SJSA1 (cell line): ENCODE measurements at places on chromosomes 3 and 15. TPM values are rescaled to one million over a fixed set of nuclear protein-coding genes. Genes with fewer than 3 reads are reported as not detected.
A peak's percentile ranks its signal among the peaks of the same experiment; 100 is the strongest.

- no peaks in the 10 kb centered on the region for H3K36me3 ChIP-seq
- no peak for DNase-seq
- no peak overlapping the region for H3K27ac ChIP-seq
- no peaks in the 10 kb centered on the region for H3K27me3 ChIP-seq
- no peak overlapping the region for H3K4me3 ChIP-seq
- peaks cover 13% of the 10 kb centered on the region for H3K4me1 ChIP-seq
Observed at GRCh38 chr3:11655196-11655928, 11.6 kb upstream of the VGLL4 start.

DNA sequence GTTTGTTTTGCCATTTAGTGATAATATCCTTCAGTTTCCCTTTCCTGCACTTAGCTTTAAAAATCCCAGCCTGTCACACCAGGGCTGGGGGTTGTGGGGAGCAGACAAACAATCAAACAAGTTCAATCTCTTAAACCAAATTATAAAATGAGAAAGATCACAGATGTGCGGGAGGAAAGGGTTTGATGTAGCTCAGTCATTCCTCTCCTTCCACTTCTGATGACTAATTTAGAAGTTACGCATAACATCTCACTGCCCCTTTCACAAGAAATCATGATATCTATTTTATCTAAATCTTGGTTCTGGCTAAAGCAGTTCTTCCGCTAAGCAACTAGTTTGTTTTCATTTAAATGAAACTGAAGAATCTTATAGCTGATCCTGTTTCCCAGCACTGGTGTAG is 34.1 kb upstream of the ATG7 start:
- peaks cover 34% of the 10 kb centered on the region for H3K4me1 ChIP-seq
- peak overlapping the region; percentile 92 for H3K27ac ChIP-seq
- H3K4me3 ChIP-seq = no peak overlapping the region
- peaks cover 16% of the 10 kb centered on the region; the same call in 1 of the 2 replicates for H3K36me3 ChIP-seq

DNA sequence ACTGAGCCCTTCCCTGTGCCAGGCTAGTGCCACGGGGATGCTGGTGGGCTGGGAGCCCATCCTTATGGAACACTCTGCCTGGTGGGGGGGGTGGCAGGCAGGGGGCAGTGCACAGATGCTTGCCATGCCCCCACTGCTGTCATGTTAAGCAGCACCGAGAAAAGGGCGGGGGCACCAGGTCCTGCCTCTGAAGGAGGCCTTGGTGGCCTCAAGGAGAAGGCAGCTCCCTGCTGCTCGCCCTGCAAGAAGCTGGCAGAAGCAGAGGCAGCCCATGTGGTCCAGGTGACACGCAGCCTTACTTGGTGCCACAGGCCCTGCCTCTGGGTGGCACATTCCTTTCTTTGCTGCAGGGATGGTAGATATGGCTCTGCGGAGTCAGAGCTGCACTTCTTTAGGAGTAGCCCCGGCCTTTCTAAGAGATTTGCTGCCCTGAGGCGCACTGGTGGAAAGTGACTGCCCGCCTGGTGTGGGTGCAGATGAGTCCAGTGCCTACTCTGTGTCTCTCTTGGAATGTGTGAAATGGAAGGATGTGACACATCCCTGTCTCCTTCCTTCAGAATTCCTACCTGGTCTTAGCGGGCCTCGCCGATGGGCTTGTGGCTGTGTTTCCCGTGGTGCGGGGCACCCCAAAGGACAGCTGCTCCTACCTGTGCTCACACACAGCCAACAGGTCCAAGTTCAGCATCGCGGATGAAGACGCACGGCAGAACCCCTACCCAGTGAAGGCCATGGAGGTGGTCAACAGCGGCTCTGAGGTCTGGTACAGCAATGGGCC is 145.8 kb downstream of the LRRK1 start:
- H3K27ac ChIP-seq = no peak overlapping the region
- no peak overlapping the region for H3K4me3 ChIP-seq

GRCh38 chr3:156290924-156291271 is 170.5 kb downstream of the KCNAB1 start:
- peaks cover 25% of the 10 kb centered on the region for H3K4me1 ChIP-seq
- no peaks in the 10 kb centered on the region for H3K36me3 ChIP-seq
- H3K27ac ChIP-seq = no peak overlapping the region

DNA sequence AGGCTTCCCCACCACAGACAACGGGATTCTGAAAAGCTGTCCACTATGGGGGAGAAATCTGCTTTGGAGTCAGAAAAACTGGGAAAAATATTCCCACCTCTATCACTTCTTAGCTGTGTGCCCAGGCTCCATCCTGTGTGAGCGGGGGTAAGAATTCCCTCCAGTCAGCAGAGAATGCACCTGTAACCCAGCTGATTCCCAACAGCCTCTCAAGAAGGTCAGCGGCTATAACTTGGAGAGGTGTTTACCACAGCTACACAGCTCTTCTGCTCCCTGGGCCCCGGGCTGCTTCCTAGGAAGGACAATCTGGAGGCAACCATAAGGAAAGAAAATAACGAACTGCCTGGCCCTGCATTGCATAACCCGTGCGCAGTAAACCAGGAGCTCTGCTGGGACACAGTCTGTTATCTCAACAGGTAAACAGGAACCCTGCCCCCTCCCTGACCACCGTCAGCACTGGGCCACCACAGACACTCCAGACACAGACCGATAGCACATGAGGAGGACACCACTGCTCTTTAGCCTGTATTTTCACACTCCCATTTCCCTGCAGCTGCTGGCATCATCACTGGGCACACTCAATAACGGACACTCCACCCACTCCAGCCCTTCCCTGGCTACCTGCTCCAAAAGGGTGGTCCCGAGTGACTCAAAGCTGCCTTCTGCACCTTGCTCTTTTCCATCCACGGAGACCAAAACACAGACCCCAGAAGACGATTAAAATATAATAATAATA is 2.1 kb downstream of the RAB43 start:
- no peaks in the 10 kb centered on the region for H3K27me3 ChIP-seq
- no peak for DNase-seq
- peaks cover 10% of the 10 kb centered on the region for H3K4me1 ChIP-seq
- H3K4me3 ChIP-seq = peak overlapping the region; percentile 67

DNA sequence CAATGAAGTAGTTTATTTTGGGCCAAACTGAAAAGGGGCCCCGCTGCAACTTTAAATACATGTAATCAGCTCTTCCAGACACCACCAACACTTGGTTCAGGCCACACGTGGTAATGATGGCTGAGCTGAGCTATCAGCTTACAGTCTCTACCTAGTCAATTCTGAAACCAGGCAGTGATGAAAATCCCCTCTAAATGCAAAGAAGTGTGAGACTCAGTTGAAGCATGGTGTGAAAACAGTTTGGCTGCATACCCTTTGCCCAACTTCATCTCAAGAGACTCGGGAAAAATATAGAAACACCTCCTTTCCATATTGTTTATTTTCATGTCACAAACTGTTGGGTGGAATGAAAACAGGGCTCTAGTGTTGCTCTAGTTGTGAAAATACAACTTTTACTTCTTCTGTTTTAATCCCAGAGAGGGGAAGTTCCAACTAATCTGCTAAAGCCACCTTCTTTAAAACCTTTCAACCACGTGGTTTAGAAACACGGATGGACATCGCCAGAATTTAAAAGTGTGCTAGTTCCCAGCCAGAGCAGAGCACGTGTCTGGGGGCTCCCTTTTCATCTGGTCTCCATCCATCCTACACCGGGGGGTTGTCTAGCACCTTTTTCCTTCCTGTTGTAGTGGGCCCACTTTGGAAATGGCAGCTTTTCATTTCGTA is 229.1 kb downstream of the EPHB1 start:
- no peak overlapping the region for H3K27ac ChIP-seq
- DNase-seq = no peak
- no peak overlapping the region for H3K4me3 ChIP-seq
- H3K36me3 ChIP-seq = no peaks in the 10 kb centered on the region

DNA sequence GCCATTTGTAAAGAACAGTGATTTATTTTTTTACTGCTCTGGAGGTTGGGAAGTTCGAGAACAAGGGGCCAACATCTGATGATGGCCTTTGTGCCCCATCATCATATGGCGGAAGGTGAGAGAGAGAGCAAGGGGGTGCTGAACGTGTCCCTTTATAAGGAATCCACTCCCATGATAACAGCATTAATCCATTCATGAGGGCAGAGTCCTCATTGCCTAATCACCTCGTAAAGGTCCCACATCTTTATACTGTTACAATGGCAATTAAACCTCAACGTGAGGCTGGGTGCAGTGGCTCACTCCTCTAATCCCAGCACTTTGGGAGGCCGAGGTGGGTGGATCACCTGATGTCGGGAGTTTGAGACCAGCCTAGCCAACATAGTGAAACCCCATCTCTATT is 8.3 kb downstream of the IL12A start:
- peaks cover 26% of the 10 kb centered on the region for H3K4me1 ChIP-seq
- H3K36me3 ChIP-seq = no peaks in the 10 kb centered on the region
- H3K27ac ChIP-seq = no peak overlapping the region

GRCh38 chr3:49664300-49664699 is 9.9 kb upstream of the APEH start:
- no peaks in the 10 kb centered on the region for H3K27me3 ChIP-seq
- H3K4me3 ChIP-seq = no peak overlapping the region
- no peaks in the 10 kb centered on the region for H3K36me3 ChIP-seq

- peaks cover 10% of the 10 kb centered on the region for H3K4me1 ChIP-seq
- no peaks in the 10 kb centered on the region for H3K27me3 ChIP-seq
- H3K4me3 ChIP-seq = no peak overlapping the region
- H3K27ac ChIP-seq = no peak overlapping the region
Observed at GRCh38 chr3:32110233-32110760, 3.9 kb downstream of the GPD1L start.

- H3K27ac ChIP-seq = no peak overlapping the region
- H3K36me3 ChIP-seq = no peaks in the 10 kb centered on the region
- H3K4me1 ChIP-seq = peaks cover 19% of the 10 kb centered on the region
- H3K4me3 ChIP-seq = no peak overlapping the region
- DNase-seq = no peak
- H3K27me3 ChIP-seq = no peaks in the 10 kb centered on the region
Observed at GRCh38 chr15:39631357-39631756, 50.5 kb downstream of the THBS1 start.

DNA sequence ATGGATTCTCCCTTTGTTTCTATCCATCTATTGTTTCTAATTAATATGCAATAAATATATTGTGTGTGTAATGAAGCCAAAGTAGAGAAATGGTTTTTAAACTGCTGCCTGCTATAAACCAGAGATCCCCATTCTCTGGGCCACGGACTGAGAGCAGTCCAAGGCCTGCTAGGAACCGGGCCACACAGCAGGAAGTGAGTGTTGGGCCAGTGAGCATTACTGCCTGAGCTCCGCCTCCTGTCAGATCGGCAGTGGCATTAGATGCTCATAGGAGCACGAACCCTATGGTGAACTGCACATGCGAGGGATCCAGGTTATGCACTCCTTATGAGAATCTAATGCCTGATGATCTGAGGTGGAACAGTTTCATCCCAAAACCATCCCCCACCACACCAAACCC is 85.2 kb upstream of the POMGNT2 start:
- no peak for DNase-seq
- no peak overlapping the region for H3K4me3 ChIP-seq
- peak overlapping the region; percentile 83 for H3K27ac ChIP-seq
- H3K27me3 ChIP-seq = no peaks in the 10 kb centered on the region
- H3K36me3 ChIP-seq = no peaks in the 10 kb centered on the region

GRCh38 chr3:105593315-105593714 is 226.6 kb downstream of the ALCAM start:
- no peaks in the 10 kb centered on the region for H3K36me3 ChIP-seq
- no peak for DNase-seq
- no peaks in the 10 kb centered on the region for H3K27me3 ChIP-seq

- DNase-seq = peak; percentile 61
- no peaks in the 10 kb centered on the region for H3K27me3 ChIP-seq
- no peak overlapping the region for H3K4me3 ChIP-seq
- H3K27ac ChIP-seq = no peak overlapping the region
- H3K36me3 ChIP-seq = peaks cover 15% of the 10 kb centered on the region
Observed at GRCh38 chr3:129608087-129608935, 1.8 kb upstream of the PLXND1 start.

GRCh38 chr15:64690578-64691296 is 84.7 kb downstream of the RBPMS2 start:
- no peak overlapping the region for H3K4me3 ChIP-seq
- peaks cover 98% of the 10 kb centered on the region for H3K36me3 ChIP-seq
- no peaks in the 10 kb centered on the region for H3K27me3 ChIP-seq
- DNase-seq = no peak
- H3K4me1 ChIP-seq = peaks cover 11% of the 10 kb centered on the region; the same call in 1 of the 2 replicates
- H3K27ac ChIP-seq = no peak overlapping the region

- H3K36me3 ChIP-seq = no peaks in the 10 kb centered on the region
- no peak overlapping the region for H3K4me3 ChIP-seq
- no peak for DNase-seq
- H3K4me1 ChIP-seq = peaks cover 19% of the 10 kb centered on the region
- H3K27ac ChIP-seq = no peak overlapping the region
- H3K27me3 ChIP-seq = no peaks in the 10 kb centered on the region
Observed at GRCh38 chr15:62498712-62499111, 333.6 kb upstream of the C2CD4B start.

DNA sequence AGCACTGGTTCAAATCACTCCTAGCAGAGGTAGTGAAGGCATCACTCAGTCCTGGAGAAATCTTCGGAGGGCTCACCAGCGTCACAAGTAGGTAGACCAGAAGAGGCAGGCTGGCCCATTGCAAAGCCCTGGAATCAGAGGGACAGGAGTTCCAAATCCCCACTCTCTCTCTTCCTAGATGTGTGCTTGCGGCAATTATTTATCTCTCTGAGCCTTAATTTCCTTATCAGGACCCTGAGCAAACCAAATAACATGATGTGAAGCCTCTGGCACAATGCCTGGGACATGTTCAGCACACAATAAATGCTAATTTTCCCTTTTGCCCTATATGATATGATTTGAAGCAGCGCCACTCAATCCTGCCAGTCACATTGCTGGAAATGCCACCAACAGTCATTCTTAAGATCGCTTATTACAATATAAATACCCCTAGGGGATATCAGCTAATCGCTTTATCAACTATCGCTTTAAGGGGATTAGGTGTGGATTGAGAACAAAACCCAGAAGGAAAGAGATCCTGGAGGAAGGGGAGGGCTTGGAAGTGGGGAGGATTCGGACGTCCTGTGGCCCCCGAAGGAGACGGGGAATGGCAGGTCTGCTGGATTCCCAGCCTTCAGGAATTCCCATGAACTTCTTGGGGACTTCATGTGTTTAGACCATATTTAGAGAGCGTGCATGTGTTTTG is 59.5 kb upstream of the TSEN2 start:
- no peak overlapping the region for H3K4me3 ChIP-seq
- H3K27me3 ChIP-seq = peaks cover 3% of the 10 kb centered on the region
- H3K4me1 ChIP-seq = no peaks in the 10 kb centered on the region
- no peak overlapping the region for H3K27ac ChIP-seq
- DNase-seq = no peak
- H3K36me3 ChIP-seq = no peaks in the 10 kb centered on the region

GRCh38 chr15:99153026-99153535 is 48.2 kb downstream of the SYNM start:
- no peak overlapping the region for H3K4me3 ChIP-seq
- no peaks in the 10 kb centered on the region for H3K27me3 ChIP-seq
- H3K36me3 ChIP-seq = peaks cover 26% of the 10 kb centered on the region
- H3K4me1 ChIP-seq = peaks cover 12% of the 10 kb centered on the region
- H3K27ac ChIP-seq = no peak overlapping the region

Gene RNF111
- 16.6 and 17.7 TPM in 2 replicates for total RNA-seq

Gene GRM2
- total RNA-seq = 0.03 TPM in 1 of 2 replicates, not detected in the other

Gene B3GALNT1
- total RNA-seq = 23.1 and 44.7 TPM in 2 replicates

Gene AGBL1
- not detected in 2 replicates for total RNA-seq

Gene TMEM207
- not detected in 2 replicates for total RNA-seq
